Neural progenitor cell (in vitro differentiated cells): ENCODE measurements at places on chromosomes 7 and 10.

- no peak for DNase-seq
Measured at GRCh38 chr10:79084012-79084971, 15.5 kb downstream of the ZMIZ1 start.

DNA sequence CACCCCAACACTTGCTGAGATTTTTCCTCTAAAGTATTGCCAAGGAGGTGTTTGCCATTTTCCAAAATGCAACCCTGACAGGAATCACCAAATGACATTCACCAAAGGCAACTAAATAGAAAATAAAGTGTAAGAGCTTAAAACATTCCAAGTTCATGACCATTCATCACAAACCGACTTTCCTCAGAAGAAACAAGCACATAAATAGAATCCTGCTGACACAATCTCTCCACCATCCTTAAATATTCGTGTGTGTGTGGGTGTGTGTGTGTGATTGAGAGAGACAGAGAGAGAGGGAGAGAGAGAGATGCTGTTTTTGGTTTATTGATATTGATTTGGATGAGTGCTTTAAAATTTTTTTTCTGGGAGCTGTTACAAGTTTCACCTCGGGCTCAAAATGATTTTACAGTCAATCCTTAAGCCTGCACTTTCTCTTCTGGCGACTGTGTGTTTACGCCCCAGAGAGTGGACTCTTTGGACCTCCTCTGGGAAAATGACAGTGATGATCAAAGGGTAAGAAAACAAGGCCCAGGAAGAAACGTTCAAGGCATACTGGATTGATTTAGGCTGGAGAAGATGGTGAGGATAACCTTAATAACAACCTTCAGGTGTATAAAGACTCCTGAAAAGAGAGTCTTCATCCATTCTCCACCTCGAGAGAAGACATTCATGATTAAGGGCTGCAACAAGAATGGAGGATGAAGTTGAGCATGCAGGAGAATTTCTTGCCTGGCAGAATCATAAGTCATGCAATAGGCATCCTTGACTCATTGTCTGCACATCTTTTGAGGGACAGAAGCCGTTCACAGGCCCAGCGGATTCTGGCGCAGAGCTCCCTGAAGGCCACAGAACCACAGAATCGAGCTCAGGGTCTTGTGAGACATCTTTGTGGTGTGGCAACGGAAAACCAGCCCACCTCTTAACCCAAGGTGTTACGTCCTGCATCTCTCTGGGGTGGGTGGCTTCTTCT is 104.4 kb upstream of the FGFR2 start:
- no peak for DNase-seq

GRCh38 chr7:133134810-133135209 is 52.9 kb upstream of the CHCHD3 start:
- no peak for DNase-seq

GRCh38 chr10:102643336-102644065 is 778 bp upstream of the TRIM8 start:
- DNase-seq, result peak; percentile 87

GRCh38 chr10:117662751-117663540 is 120.4 kb downstream of the EMX2 start:
- DNase-seq, result no peak

DNA sequence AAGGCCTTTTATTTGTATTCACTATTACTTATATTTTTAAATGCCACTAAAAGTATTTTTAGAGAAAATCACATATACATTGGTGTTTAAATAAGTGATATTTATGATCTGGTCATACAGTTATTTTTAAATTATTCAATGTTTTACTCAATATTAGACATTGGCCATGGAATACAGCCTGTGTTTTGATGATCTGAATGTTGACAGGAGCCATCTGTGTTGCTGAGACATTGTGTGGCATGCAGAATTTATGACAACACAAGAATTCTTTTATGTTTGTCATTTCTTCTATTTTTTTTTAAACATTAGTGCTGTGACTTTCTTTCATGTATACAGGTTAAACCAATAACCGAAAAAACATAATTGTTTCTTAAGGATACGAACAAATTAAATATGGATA is 156.2 kb downstream of the CCSER2 start:
- no peak for DNase-seq

DNA sequence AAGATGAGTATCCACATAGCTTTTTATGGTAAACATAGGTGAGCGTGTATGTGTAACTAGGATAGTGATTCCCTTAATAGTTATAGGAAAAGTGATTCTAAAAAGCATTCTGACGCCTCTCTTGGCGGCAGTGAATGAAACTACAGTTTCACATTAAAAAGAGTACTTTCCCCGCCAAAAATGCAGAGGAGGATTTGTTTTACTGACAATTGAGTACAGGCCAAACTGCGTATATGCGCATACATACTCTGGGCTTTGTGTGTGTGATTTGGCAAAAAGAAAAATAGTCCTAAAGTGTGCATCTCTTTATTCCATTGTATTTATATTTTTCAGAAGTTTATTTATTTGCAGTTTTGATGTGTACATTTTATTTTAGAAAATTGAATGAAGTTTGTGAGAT is 10.3 kb downstream of the CUL1 start:
- no peak for DNase-seq

- no peak for DNase-seq
Measured at GRCh38 chr10:104663563-104663962, 22.5 kb downstream of the SORCS3 start.

DNA sequence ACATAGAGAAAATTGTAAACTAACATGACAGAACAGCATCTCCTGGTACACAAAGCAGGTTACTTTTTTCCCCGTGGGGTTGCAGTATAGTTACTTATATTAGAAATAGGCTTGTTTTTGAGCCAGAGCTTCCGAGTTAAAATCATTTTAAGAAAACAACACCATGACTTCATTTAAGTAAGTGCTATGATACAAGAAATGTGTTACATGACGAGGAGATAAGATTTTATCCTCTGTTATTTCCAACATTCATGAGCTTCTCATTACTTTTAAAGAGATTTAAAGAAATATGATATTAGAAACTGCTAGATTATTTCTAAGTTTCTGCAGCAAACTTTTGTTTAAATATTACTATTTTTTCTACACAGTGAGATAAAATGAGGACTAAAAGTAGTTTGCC is 968.7 kb downstream of the GATA3 start:
- no peak for DNase-seq

GRCh38 chr10:51397695-51398094 is 301.7 kb downstream of the CSTF2T start:
- DNase-seq, result no peak

DNA sequence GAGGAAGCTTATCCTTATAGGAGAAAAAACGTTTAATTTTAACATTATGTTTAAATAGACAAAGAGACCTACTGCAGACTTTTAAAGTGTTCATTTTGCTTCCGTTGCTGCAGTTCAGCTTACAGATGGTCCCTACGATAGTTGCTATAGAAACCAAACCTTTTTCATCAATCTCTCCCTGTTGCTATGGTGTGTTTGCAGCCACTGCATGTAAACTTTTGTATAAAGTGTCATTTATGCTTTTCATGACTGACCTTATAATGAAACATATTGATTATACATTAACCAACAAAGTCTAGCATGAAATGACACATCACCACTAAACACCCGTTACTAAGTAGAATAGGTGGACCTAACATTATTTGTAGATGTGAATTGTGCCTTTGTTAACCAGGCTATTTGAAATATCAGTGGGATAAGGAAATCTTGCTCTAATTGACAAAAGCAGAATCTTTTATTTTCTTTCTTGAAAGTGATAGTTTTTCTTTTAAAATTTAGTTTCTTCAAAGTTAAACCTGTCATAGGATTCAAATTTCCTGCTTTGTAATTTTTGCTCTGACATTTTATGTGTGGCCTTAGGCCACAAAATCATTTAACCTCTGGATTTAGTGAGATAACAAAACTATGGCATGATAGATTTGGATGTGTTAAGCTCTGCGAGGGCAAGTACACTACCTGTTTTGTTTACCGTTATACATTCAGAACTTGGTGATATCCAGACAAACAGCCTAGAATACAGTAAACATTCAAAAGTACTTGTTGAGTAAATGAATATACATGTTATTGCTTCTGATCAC is 64.0 kb downstream of the CACNB2 start:
- DNase-seq, result no peak

GRCh38 chr10:130998642-130999041 is 312.9 kb downstream of the TCERG1L start:
- DNase-seq, result no peak

GRCh38 chr7:44541876-44542610 is 913 bp upstream of the NPC1L1 start:
- DNase-seq, result no peak

DNA sequence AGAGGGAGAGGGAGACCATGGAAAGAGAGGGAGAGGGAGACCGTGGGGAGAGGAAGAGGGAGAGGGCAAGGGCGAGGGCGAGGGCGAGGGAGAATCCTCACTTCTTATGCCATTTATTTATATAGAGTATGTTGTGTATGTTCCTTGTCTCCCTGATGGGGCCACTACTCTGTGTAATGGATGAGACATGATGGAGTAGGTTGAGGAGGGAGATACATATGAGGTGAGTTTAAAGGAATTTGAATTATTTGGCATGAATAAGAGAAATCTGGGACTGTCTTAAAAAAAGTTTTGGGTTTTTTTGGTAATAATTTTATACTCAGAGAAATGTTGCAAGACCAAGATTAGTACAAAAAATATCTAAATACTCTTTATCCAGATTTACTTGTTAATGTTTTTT is 20.1 kb downstream of the CCSER2 start:
- DNase-seq, result no peak

DNA sequence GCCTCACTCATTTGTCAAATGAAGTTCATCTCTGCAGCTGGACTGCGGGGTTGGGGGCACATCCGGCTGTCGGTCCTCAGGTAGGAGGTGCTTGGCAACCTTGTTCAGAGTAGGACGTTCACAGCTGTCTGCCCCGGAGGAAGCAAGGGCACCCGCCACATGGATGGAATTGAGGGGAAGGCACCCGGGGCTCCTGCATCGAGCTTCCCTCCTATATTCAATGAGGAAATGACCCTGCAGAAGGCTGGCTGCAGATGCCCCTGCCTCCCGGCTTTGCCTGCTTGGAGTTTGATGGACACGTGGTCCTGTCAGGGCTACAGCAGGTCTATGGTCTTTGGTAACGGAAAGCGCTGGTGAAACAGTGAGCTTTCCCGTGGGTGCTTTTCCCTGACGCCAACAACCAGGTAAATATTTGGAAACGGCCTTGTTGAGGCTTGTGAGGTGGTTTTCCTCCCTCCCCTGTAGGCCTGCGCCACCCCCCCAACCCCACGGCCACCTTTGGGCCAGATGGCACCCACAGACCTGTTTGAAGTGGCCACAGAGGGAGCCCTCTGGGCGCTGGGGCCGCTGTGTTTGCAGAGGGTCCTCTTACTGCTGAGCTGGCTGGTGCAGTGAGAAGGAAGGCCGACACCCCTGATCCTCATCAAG is 32.9 kb downstream of the HTRA1 start:
- DNase-seq, result no peak

GRCh38 chr10:35959252-35959651 is 317.2 kb upstream of the FZD8 start:
- no peak for DNase-seq

DNA sequence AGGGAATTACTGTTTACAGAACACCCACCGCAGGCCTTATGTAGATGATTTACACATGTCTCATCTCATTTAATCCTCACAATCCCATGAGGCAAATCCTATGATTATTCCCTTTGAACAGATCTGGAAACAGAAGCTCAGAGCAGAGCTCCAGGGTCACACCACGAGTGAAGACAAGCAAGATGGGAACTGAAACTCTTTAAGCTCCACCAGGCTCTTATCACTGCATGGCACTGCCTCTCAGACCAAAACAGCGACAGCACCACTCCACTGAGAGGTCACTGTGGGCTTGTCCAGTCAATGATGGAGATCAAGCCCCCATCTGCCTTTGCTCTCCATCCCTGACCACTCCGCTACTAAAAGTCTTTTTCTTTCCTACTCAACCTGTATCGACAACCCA is 5.9 kb downstream of the GRID1 start:
- no peak for DNase-seq

GRCh38 chr10:92575961-92576360 is 2.1 kb upstream of the IDE start:
- no peak for DNase-seq

DNA sequence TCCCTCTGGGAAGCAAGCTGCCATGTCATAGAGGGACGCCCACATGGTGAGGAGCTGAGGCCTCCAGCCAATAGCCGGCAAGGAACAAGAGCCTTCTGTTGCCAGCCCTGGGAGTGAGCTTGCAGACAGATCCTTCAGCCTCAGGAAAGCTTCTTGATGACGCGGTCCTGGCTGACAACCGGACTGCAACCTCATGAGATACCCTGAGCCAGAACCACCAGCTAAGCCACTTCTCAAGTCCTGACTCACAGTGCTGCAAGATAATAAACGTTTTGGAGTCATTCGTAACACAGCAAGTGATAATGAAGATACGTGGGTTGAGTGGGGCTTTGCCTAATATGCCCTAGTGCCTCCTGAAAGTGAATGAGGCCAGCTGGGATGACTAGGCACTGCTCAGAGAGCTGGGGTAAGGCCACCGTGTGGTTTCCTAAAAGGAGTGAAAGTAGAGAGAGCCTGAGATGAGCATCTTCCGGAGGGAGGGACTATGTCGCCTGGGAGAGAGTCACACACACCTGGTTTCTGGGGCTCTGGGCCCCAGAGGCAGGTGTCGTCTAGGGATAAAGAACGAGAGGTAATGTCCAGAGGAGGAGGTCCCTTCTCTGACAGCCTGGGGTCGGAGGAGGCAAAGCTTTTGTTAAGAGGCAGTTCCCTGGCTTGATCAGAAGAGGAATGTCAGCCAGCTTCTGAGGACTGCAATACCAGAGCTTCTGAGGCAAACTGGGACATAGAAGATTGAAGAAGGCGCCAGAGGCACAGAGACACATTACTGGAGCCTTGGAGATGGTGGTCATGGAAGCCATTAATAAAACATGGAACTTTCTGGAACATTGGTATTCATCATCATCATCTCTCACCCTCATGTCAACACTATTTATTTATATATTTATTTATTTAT is 53.6 kb downstream of the PYROXD2 start:
- DNase-seq, result peak; percentile 56

GRCh38 chr7:43572516-43573049 is 10.3 kb upstream of the STK17A start:
- DNase-seq, result no peak
